ENCODE measurements at places on chromosomes 6 and 20.

- no peak for DNase-seq
Measured at GRCh38 chr6:33851959-33852358, 48.2 kb upstream of the MLN start.

DNA sequence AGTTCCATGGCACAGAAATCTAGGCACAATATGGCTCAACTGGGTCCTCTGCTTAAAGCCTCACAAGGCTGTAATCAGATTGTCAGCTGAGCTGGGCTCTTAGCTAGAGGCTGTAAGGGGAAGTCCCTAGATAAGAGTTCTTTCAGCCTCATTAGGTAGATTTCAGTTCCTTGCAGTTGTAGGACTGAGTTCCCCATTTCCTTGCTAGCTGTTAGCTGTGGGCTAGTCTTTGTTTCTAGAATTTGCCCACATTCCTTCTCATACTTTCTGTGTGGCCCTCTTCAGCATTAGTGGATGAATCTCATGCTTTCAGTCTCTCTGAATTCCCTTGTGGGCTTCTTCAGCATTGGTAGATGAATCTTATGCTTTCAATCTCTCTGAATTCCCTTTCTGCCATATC lies 71.0 kb upstream of the MRAP2 start:
- DNase-seq = no peak

DNA sequence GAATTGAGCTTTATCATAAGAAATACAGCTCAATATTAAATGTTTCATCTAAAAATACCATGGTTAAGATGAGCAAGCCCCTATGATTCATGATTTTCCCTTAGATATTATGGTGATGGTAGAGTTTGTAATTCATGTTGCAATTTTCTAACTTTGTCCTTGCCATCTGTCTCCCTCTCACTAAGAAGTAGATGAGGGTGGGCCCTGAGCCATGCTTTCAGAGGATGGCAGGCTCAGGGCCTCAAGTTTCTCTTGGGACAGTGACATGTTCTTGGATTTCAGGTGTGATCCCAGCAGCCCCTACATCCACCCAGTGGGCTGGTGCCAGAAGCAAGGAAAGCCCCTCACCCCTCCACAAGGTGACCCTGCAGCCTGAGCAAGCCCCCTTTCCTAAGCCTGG lies 25.6 kb downstream of the L3MBTL1 start:
- DNase-seq = no peak

DNA sequence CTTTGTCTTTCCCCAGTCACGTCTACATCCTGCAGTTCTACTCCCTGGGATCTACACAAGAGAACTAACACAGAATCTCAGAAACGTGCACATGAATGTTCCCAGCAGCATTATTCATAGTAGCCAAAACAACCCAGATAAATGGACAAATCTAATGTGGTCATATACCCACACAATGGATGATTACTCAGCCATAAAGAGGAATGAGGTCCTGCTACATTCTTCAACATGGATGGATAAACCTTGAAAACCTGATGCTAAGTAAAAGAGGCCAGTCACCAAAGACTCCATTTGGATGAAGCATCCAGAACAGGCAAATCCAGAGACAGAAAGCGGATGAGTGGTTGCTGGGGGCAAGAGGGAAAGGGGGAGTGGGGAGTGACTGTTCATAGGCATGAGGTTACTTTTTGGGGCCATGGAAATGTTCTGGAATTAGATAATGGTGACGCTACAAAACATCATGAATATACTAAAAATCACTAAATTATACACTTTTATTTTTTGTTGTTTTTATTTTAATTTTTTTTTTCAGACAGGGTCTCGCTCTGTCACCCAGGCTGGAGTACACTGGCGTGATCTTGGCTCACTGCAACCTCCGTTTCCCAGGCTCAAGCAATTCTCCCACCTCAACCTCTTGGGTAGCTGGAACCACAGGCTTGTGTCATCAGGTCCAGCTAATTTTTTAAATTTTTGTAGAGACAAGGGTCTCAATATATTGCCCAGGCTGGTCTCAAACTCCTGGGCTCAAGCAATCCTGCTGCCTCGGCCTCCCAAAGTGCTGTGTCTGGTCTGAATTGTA lies 50.8 kb upstream of the DSN1 start:
- DNase-seq = no peak

DNA sequence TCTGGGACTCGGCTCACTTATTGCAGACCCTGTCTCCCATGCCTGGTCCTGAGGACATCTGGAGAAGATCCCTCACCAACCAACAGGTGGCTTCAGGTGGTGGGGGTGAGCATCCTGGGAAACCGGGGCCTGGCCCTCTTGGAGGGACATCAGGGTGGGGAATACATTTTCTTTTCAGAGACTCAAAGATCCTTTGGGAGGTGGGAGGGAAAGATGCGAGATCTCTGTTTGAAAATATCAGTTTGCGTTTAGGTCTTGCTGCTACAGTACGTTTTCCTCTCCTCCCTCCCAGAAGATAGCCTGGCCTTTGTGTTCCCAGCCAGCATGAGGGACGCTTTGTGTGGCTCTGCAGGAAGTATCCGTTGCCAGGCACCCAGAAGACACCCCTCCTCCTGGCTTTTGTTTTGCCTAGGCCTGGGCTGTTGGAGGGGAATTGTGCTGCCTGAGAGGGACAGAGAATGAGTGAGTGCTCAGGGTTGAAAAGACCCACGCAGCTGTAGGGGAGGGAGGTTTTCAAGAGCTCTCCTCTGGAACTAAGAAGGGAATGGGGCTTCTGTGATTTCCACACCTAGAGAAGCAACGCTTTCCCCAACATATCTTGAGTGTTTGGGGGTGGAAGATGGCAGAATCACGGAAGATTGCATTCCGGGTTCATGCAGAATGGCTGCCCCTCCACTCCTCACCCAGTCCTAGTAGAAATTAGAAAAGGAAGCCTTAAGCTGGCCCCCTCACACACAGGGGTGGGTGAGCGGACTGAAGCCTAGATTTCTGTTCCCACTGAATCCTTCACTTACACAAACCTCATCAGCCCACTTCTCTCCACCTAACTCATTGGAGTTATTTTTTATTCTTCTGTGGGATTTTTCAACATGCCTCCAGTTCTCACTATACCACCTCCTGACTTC lies 22.0 kb upstream of the SLC2A12 start:
- no peak for DNase-seq

GRCh38 chr6:7471171-7471570 lies 70.3 kb upstream of the DSP start:
- no peak for DNase-seq
